ENCODE measurements at places on chromosomes 16 and 17.

DNA sequence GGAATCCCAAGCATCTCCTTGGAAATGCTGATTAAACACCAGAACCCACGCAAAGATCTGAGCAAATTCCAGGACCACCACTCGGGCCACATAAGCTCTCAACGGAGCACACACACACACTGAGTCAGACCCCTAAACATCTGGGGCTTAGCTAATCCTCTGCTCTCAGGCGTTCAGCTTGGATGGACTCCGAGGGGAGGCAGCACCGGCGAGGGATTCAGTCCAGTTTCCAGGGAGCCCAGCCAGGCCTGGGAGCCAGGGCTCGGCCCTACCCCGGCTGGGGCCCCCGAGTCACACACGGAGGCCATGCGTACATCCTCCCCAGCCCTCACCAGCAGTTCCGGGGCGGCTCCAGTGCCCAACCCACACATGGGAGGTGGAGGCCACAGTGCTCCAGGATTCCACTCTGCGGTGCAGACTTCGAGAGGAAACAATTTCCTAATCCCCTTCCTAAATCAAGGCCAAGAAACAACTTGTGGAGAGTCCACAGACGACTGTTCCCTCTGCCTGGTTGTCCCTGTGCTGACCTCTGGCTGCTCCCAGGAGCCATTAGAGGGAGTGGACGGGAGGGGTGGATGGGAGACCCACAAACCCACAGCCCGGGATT, 70.5 kb downstream of the GAS7 start:
- DNase-seq, result no peak

DNA sequence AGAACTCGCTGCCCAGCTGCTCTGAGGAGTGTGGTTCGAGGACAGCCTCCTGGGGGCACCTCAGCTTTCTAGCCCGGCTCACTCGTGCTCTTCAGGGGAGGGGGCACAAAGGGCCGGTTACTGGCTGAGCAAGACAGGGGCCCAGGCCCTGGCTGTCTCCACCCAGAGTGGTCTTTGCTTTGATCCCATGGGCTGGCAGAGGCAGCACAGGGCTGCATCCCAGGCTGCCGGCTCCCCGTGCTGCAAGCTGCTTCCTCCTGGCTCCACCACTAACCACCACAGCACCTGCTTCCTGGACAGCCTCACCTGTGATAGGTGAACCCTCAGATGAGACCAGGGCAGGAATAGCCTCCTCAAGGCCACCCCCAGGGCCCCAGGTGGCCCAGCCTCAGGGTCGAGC, 6.8 kb downstream of the SPPL2C start:
- no peak for DNase-seq

GRCh38 chr17:4764595-4764994, 7.1 kb upstream of the TM4SF5 start:
- DNase-seq, result no peak

- no peak for DNase-seq
Measured at GRCh38 chr16:68786685-68787418, 49.8 kb downstream of the CDH1 start.

- no peak for DNase-seq
Measured at GRCh38 chr17:409308-409847, 56.8 kb upstream of the RPH3AL start.

DNA sequence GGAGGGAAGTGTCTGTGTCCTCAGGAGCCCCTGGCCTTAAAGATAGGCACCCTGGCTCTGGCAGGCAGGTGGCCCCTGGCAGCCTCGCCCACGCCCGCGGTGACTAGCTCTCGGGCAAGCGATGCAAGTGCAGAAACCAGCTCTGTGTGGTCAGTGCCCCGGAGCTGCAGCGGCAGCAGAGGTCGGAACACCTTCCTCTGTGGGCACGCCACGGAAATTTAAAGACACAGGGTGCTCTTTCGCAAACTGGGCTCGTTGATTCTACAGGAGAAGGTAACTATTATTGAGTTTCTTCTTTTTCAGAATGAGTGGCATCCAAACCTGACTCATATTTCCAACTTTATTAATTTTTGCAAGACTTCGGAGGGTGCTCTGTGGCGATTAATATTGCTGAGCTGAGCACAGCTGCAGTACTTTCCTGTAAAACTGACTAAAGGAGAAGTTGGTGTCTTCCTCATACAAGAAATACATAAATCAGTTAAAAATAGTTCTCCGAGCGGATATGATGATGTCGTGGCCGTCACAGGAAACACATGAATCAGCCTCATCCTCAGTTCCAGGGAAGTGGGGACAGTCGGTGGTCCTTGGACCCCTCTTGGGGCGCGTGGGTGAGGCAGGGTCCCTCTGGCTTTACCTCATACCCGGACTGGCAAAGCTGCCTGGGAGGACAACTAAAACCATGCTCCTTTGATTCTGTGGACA, 120.2 kb downstream of the METRNL start:
- peak; percentile 79 for DNase-seq

- DNase-seq, result no peak
Measured at GRCh38 chr16:50861970-50862411, 120.1 kb downstream of the CYLD start.

DNA sequence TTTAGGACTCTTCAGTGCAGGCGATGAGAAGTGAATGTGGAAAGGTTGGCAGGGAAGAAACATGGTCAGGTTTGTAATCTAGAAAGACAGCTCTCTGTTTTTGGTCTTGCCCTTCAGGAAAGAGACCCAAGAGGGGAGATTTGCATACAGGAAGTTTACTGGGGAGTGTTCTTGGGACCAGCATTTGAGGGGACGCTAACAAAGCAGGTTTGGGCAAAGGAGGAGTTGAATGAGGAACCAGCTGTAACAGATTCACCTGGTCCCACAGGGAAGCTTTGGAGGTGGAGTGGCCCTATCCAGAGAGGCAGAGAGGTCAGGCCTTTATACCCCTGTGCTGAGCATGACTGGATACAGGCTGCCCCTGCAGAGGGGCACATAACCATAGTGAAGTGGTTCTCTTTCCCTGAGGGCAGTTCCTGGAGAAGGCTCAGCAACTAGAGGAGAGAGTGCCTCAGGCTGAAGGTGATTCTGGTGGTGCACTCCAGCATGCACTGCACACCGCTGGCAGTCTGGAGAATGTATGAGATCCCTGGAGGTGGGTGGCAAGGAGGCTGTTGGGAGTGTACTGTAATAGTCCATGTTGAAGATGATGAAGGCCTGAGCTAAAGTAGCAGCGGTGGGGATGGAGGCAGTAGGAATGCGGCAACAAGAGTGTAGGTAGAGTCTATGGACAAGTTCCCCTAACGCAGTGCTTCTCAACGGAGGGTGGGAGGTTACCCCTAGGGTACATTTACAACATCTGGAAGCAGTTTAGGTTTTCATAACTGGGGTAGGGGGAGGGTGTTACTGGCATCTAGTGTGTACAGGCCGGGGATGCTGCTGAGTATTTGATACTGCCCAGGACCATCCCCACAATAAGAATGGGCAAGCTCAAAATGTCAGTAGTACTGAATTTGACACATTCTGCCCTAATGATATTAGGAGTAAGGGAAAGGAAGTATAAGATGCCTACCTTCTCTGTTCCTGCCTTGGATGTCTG, 37.2 kb downstream of the MAP2K6 start:
- DNase-seq, result no peak

- peak; percentile 78 for DNase-seq
Measured at GRCh38 chr17:30363715-30364202, 15.0 kb upstream of the CPD start.

DNA sequence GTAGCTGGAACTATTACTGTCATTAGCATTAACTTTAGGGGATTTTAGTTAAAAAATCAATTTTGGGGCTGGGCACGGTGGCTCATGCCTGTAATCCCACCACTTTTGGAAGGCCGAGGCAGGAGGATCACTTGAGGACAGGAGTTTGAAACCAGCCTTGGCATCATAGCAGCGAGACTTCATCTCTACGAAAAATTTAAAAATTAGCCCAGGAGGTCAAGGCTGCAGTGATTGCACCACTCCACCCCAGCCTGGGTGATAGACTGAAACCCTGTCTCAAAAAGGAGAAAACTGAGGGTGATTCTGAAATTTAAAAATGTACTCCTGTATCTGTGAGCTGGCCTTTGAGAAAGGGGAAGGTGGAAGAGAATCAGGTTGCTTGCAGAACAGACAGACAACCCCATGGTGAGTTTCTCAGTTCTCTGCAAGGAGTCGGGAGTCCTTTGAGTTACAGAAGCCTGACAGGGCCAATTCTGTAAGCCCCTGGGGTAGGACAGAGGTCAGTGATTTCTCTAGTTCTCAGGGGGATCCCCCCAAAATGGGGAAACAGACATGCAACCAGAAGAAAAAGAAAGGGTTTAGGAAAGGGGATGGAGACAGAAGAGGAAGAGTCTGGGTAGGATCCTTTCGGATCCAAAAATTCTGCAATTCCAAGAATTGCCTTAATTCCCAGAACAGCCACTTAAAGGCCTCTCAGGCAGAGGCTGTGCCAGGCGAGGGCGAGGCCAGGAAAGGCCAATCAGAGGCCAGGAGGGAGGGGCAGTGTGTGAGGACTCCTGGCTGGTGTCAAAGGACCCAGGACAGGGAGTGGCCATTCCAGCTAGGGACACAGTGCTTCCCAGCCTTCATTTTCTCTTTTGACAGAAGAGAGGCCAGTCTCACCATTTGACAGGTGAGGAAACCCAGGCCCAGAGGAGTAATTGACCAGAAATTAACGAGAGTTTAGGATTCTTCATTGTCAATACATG, 6.7 kb downstream of the NUPR1 start:
- DNase-seq, result no peak

DNA sequence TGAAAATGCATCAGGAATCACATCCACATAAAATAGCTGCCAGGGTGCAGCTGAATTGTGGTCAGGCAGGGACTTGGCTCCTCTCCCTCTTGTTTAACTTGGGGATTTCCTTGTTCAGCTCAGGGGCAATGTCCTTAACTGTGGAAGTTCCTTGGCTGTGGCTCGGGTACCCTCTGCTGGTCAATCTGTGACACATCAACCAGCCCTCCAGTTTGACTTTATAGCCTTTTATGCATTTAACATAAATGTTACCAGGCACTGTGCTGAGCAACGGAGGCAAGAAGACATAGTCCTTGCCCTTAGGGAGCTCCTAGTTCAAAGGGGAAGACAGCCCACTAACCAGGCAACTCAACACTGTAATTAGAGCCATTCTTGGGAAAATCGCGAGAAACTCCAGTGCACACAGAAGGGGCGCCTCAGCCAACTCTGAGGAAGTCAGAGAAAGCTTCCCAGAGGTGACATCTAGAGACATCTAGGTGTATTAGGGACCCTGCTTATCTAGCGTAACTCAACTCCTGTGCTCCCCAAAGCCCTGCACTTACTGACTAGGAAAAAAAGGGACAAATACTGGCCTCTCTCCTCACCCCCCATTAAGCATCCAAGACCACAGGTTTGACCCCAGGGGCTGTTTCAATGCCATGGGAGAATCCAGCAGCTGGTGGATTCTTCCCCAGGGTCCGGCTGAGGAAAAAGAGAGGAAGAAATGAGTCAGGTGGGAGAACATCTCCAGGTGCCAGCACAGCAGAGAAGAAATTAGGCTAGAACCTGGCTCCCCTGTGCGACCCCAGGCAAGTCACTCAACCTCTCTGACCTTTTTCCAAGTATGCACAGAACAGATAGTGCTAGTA, 17.3 kb upstream of the EEF2K start:
- DNase-seq, result peak; percentile 67

DNA sequence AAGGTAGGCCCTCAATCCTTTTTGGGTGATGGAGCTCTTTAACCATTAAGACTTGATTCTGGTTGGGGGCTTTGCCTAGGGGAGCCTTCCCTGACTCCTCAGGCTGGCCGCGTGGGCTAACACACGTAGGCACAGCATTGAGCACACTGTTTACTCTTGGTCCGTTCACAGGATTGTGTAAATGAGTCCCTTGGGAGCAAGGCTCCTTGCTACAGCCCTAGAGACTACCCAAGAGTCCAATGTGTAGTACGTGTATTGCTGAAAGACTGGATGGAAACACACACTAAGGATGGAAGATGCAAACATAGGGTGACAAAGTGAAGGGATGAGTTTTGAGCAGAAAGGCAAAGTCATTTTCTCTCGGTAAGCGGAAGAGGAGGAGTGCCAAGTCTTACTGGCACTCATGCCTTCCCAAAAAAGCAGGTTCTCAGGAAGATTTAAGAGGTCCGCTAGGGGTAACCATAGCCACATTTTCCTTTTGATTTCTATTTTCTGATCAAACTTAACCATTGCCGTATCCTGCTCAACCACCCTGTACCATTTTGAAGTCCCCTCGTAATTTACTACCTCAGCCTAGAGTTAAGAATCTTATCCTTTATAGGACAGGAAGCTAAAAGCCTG, 911 bp upstream of the ITGA2B start:
- no peak for DNase-seq

DNA sequence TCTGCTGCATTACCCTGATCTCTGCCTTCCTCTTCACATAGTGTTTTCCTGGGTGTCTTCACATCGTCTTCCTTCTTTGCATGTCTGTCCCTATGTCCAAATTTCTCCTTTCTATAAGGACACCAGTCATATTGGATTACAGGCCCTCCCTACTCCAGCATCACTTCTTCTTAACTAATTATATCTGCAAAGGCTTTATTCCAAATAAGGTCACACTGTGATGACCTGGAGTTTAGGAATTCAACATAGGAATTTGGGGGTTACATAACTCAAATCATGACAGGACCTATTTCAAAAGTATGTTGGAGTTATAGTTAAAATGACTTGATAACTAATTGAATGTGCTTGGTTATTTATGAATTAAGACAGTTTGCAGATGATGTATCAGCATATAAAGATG, 490.5 kb upstream of the ERCC4 start:
- DNase-seq, result no peak

GRCh38 chr17:61496957-61497653, 44.9 kb downstream of the TBX4 start:
- no peak for DNase-seq

DNA sequence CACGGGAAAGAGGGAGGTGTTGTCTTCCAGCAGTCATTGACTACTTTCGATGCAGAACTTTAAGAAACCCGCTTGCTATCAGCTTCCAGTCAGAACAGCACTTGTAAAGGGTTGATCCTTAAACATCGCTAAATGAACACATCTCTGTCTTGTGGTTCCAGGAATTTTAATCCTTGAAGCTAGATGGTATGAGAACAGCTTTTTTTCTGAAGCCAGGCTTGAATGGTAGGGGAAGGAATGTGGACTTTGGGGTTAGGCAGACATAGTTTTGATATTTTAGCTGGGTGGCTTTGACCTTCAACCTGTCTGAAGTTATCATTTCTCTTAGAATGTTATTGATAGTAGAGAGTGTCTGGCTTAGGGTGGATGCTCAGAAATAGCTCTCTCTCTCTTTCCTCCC, 81.1 kb downstream of the RGS9 start:
- DNase-seq, result no peak

- no peak for DNase-seq
Measured at GRCh38 chr16:83744441-83744981, 63.3 kb upstream of the HSBP1 start.

Data from activated T-cell treated with anti-CD3 and anti-CD28 coated beads, Interleukin-2, amount 50 U/mL, for 24 hours (primary cell).